ENCODE measurements at places on chromosomes 1 and 21.

GRCh38 chr1:214882616-214883015 lies 199.9 kb upstream of the KCNK2 start:
- no peak for DNase-seq

GRCh38 chr1:156368889-156369684 lies at the start of gene RHBG:
TSS of gene RHBG (plus strand) at chr1:156369211. CDS start at chr1:156369250, 39 bp downstream.
- DNase-seq = no peak

GRCh38 chr1:109864047-109864822 lies 46.4 kb upstream of the CSF1 start:
- no peak for DNase-seq

DNA sequence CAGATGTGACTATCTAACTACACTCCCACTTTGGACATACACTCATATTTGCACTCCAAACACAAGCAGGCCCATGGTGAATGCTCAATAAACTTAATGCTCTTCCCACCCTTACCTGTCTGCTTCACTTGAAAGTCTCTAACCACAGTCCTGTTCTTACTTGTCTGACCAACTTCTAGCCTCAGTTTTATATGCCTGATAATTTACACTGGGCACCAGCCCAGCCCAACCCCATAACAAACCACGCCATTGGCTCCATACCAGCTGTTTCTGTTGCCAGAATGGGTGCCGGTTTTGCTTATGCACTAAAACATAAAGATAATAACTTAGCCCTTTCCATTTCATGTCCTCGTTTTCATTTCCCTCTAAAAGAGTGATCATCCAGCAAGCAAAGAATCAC lies 395.4 kb downstream of the NTNG1 start:
- no peak for DNase-seq

GRCh38 chr1:40352126-40352525 lies 21.4 kb upstream of the SMAP2 start:
- no peak for DNase-seq

DNA sequence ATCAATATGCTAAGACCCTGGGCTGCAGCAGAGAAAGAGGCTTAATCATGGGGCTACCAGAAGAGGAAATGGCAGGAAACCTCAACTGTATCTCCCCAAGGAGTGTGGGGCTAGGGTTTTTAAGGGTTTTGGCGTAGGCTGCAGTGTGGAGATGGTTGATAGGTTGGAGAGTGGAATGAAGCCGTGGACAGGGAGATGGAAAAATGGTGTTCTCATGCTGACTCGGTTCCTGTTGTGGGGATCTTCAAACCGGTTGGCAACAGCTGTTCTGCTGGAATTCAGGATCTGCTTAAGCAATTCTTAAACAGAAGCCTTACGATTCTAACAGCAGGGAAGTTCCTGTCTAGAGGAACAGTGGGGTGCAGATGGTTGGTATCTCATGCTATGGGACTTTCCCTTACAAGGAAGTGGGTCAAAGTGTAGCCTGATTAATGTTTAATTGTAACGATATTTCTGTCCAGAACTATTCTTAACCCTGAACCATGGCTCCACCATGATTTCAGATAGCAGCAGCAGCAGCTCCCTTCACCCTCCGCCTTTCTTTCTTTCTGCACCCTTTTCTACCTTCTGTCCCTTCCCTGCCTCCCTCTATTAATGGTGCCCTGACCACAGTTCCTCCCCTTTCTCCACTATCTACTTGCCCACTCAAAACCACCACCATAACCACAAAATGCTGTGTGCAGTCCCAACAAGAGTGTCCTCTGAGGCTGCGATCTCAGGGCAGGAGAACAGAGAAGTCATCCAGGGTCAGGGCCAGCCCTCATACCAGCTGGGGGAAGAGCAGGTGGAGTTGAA lies 30.8 kb downstream of the RSPH1 start:
- DNase-seq = no peak

- no peak for DNase-seq
These were observed 390 bp downstream of the ZFP69B start for GRCh38 chr1:40450495-40451237.

DNA sequence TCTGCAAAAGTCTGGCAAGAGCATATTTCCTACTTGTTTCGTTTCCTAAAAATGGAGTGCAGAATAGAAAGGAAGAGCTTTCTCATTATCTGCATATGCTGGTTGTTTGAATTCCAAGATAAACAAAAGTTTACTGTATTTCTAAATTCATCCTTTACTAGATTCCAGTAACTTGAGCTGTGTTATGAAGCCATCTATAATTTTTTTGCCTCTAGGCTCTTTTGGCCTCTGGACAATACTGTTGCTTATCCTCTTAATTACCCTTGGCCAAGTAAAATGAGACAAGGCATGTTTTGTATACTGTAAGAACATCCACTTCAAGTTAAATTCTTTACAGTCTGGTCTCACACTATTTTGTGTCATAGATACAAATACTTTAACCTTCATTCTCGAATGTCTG lies 45.6 kb upstream of the HFM1 start:
- no peak for DNase-seq

DNA sequence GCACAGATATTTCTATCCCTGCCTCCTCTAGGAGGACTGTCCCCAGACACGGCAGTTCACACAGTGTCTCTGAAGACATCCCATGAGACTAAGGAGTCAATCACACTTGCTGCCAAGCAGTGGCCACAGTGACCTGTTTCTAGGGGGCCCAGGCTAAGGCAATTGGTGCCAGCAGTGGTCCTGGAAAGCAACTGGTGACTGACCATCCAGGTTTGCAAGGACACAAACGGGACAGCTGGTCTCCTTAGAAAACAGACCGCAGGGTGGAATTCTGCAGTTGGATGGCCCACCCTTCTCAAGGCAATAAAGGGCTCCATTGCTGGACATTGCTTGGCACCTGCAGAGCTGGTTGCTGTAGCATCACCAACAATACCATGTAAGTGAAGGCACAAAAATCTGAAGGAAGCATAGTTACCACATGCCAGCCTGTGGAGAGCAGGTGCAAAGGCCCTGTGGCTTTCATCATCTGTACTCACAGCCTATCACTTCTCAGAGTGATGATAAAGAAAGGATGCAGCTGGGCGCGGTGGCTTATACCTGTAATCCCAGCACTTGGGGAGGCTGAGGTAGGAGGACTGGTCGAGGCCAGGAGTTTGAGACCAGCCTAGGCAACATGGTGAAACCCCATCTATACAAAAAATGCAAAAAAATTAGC lies 81.5 kb downstream of the STUM start:
- DNase-seq = no peak

GRCh38 chr1:218517459-218517858 lies 172.3 kb downstream of the TGFB2 start:
- DNase-seq = no peak

GRCh38 chr21:14817311-14817710 lies 247.5 kb downstream of the NRIP1 start:
- no peak for DNase-seq

GRCh38 chr1:27811741-27812500 lies 18.7 kb upstream of the PPP1R8 start:
- DNase-seq = no peak

- DNase-seq = no peak
These were observed 501.2 kb upstream of the ADGRL4 start for GRCh38 chr1:79507770-79508169.

DNA sequence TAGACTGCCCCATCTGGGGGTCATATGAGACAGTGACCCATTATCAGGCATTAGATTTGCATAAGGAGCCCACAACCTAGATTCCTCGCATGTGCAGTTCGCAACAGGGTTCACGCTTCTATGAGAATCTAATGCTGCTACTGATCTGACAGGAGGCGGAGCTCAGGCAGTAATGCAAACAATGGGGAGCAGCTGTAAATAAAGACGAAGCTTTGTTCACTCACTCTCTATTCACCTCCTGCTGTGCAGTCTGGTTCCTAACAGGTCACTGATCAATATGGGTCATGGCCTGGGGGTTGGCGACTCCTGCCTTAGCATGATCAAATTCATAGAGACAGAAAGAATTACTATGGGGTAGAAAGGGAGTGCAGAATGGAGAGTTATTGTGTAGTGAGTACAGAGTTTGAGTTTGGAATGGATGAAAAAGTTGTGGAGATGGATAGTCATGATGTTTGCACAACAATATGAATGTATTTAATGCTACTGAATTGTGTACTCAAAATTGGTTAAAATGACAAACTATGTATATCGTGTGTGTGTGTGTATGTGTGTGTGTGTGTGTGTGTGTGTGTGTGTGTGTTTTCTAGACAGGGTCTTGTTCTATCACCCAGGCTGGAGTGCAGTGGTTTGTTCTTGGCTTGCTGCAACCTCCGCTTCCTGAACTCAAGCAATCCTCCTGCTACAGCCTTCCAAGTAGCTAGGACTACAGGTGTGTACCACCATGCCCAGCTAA lies 42.2 kb downstream of the BTF3L4 start:
- DNase-seq = no peak

DNA sequence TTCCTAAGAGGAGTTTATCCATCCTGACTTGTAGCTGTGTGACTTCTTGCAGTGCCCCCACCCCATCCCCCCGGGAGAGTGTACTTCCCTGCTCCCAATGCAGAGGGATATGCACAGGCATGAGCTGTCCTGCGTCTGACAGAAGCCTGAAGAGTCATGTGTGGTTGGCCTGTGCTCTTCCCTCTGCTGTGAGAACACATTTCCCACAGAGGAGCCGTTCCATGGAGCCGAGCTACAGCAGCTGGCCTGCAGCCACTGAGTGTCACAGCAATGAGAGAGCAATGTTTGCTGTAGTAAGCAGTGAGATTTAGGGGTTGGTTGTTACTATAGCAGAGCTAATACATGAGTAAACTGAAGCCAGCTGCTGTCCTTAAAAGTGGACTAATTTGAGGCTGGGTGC lies 22.0 kb downstream of the PARS2 start:
- DNase-seq = no peak

GRCh38 chr1:235502601-235503402 lies 1.4 kb downstream of the B3GALNT2 start:
- DNase-seq = no peak

DNA sequence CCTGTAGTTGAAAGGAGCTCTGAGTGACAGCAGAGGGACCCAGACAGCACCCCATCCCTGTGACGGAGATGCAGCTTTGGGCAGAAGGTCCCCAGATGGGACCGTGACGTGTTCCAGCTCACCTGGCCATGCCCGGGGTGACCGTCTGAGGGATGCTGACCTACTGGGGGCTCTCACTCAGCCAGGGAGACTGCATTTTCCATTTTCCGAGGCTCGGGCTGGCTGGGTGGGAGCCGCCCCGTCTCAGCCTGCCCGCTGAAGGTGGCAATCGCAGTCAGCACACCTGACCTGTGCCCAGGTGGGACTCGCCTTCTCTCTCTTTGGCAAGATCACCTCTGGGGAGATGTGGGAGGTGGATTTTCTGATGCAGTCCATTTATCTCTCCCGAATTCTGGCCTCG lies 127.2 kb downstream of the AJAP1 start:
- no peak for DNase-seq

All from esophagus squamous epithelium (tissue), 5 donors.